GM23248 (cell line): ENCODE measurements at places on chromosomes 2 and 18. TPM values are rescaled to one million over a fixed set of nuclear protein-coding genes. Genes with fewer than 3 reads are reported as not detected.
A peak's percentile ranks its signal among the peaks of the same experiment; 100 is the strongest.

The GPR35 gene
- 0.25 TPM in 1 of 2 replicates, not detected in the other for total RNA-seq

The ST6GAL2 gene
- total RNA-seq, result not detected in 2 replicates

The PHOSPHO2 gene
- 0.86 and 2.4 TPM in 2 replicates for total RNA-seq

DNA sequence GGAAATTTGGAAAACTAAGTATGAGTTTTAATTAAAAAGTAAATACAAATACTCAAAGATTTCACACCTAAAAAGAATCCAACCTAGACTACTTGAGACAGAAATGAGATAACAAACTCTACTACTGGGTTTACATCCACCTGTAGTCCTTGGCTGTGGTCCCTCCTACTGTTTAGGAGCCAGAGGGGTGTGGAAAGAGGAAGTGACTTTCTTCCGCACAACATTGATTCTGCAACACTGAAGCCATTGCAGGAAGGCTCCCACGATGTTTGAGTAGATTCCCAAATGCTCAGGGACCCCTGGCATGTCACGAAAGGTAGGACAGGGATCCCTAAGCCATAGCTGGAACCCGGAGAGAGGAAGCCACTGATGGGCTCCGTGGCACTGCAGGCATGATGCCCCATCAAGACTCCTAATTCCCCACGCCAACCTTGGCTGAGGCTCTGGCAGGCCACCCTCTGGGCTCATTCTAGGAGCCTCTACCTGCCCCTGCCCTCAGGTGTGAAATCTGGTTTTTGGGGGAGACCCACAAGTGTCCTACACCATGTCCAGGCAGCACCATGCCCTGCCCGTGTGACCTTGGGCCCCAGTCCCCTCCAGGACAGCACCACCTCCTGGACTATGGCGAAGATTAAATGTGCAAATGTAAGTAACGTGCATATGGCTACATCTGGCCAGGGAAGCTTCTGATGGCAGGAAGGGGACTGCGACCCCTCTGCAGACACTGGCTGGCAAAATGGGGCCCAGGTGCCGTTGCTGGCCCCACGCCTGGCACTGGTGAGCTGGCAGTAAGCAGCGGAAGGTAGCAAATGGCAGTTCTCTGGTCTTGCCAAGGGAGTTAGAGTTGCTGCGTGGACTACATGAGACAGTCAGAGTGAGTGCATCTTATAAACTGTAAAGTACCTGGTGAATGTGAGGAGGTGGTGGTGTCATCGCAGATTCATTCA lies 38.2 kb upstream of the MAL start:
- peaks cover 37% of the 10 kb centered on the region for H3K27me3 ChIP-seq
- no peak for DNase-seq
- H3K4me1 ChIP-seq, result no peaks in the 10 kb centered on the region
- H3K36me3 ChIP-seq, result no peaks in the 10 kb centered on the region
- no peak overlapping the region for H3K4me3 ChIP-seq

- no peaks in the 10 kb centered on the region for H3K27me3 ChIP-seq
- H3K36me3 ChIP-seq, result peaks cover 9% of the 10 kb centered on the region; the same call in 1 of the 2 replicates
- no peak overlapping the region for H3K4me3 ChIP-seq
- no peak overlapping the region for H3K27ac ChIP-seq
- DNase-seq, result no peak
- H3K4me1 ChIP-seq, result peaks cover 10% of the 10 kb centered on the region
Observed at GRCh38 chr2:173214213-173214612, 138.6 kb downstream of the MAP3K20 start.

DNA sequence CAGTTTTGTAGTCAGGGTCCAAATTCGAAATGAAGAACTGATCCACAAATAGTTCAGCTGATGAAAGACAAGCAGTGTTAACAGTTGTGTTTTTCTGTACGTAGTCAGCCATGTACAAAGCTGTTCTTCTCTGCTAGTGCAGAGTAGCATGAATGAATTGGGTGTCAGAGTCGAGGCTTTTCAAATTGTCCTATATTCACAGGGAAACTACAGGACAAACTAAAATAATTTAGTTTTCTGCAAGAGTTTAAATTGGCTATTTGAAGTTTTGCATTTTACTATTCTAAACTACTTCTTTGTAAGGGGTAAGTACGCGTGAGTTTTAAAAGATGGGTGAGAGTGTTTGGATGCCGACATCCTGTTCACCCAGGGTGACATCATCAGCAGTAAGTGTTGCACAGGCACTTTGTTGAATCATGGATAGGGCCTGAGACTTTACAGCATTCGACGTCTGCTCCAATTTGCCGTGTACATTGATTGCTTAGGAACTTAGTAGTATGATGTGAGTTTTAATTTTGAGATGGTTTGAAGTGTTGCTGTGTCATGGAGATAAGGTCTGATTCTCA lies 147.2 kb upstream of the NFATC1 start:
- no peak overlapping the region for H3K4me3 ChIP-seq
- peak; percentile 4 for DNase-seq
- H3K36me3 ChIP-seq, result no peaks in the 10 kb centered on the region
- H3K4me1 ChIP-seq, result no peaks in the 10 kb centered on the region

- no peaks in the 10 kb centered on the region for H3K36me3 ChIP-seq
- H3K27me3 ChIP-seq, result no peaks in the 10 kb centered on the region
- H3K4me1 ChIP-seq, result peaks cover 8% of the 10 kb centered on the region
- no peak overlapping the region for H3K27ac ChIP-seq
- peak; percentile 28 for DNase-seq
- no peak overlapping the region for H3K4me3 ChIP-seq
Observed at GRCh38 chr2:112706170-112706664, 14.6 kb upstream of the NT5DC4 start.

GRCh38 chr18:41899535-41899934 lies 55.5 kb upstream of the PIK3C3 start:
- no peaks in the 10 kb centered on the region for H3K36me3 ChIP-seq
- H3K4me1 ChIP-seq, result no peaks in the 10 kb centered on the region
- H3K27me3 ChIP-seq, result no peaks in the 10 kb centered on the region
- no peak for DNase-seq

DNA sequence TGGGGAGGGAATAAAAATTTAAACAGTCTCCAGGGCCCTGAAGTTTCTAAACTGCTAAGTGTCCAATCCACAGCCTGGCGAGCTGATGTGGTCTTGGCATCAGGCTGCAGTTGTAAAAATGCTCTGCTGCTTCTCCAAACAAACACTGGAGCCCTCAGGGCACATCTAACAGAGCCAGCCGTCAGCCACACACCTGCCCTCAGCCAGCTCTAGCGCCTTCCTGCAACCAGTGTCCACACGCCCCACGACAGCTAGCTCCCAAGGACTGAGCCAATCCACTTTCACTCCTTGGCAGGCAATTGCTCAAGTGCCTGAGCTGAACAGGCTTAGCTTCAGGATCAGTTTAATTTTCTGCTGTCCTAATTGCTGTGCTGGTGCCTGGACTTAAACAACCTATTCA lies 446.4 kb upstream of the RAB12 start:
- DNase-seq, result no peak
- H3K27me3 ChIP-seq, result no peaks in the 10 kb centered on the region
- no peak overlapping the region for H3K27ac ChIP-seq
- H3K36me3 ChIP-seq, result no peaks in the 10 kb centered on the region

DNA sequence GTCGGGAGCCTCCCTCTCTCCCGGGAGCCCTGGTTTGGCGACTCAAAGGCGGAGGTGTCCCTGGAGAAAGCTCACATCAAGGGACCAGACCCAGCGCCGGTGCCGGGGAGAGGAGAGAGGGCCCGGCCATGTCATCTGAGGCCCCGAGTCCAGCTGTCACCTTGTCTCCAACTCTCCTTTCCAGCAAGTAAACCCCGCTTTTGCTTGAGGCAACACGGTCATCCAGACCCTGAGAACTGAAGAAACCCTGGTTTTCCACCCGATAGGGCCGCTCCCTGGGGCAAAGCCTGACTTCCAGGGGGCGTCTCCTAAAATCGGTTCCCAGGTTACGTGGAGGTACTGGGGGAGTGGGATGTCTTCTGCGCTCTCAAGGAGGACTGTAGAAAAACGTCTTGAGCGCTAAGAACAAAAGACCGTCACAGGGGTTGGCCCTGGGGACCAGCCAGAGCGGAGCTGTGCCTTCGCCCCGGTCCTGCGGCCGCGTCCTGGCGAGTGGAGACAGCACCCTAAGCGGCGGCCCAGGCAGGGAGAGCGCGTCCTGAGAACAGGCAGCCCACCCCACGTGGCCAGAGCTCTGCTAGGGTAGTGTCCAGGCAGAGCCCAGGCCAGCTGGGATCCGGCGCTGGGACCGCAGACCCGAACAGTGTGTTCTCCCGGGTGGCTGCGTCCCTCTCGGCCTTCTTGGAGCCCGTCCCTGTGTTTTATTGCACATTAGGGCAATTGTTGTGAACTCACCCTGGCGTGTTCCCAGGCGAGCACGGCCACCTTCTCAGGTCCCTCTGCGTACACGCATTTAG lies 55.7 kb downstream of the TMEM18 start:
- H3K4me1 ChIP-seq, result no peaks in the 10 kb centered on the region
- no peaks in the 10 kb centered on the region for H3K27me3 ChIP-seq
- H3K4me3 ChIP-seq, result no peak overlapping the region
- H3K36me3 ChIP-seq, result no peaks in the 10 kb centered on the region
- no peak overlapping the region for H3K27ac ChIP-seq
